Neural progenitor cell (in vitro differentiated cells): ENCODE measurements at places on chromosomes 4 and X.

DNA sequence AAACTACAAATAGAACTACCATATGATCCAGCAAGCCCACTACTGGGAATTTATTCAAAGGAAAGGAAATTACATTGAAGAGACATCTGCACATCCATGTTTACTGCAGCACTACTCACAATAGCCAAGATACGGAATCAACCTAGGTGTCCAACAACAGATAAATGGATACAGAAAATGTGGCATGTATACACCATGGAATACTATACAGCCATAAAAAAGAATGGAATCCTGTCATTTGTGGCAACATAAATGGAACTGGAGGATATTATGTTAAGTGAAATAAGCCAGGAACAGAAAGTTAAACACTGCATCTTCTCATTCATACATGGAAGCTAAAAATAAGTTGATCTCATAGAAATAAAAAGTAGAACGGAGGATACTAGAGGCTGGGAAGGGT, 58.1 kb downstream of the RPS3A start:
- DNase-seq: no peak

- DNase-seq: no peak
Observed at GRCh38 chr4:95949808-95950207, 109.9 kb downstream of the PDHA2 start.

- DNase-seq: peak; percentile 56
Observed at GRCh38 chrX:65136424-65136823, 160.2 kb upstream of the ZC4H2 start.

- no peak for DNase-seq
Observed at GRCh38 chrX:100721328-100721727, 10.6 kb downstream of the SYTL4 start.

DNA sequence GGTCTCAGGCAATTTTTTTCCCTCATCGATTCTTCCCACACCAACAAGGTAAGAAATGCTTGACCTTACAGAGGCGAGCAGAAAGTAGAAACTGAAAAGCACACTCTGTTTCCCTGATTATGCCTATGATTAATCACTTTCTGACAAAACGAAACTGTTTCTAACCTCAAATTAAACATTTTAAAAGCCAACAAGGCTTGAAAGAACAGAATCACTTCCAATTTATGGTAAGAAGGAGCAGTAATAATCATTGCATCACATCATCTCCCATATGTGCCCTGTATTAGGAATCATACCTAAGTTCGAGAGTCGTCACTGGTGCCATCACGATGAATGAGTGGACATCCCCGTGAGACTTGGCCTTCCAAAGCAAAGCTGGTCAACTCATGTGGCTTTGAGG, 12.5 kb upstream of the CXCL13 start:
- DNase-seq: no peak

DNA sequence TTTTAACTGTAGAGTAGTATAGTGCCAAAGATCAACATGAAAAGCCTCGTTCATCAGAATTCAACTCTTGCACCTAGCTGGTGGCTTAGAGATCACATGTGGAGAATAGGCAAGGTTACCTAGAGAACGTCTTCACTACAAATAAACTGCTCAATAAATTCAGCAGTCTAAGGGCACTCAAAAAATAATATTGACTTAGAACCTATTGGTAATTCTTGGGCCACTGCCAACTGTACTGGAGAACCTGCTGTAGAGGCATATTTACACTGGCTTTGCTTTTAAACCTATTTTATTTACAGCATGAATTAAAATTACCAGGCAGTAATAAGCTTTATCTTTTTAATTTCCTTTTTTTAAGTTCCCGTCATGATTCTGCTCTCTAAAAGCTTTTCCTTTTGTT, 343.7 kb downstream of the PDHA2 start:
- no peak for DNase-seq
